ENCODE measurements at places on chromosomes 6 and 20. TPM values are rescaled to one million over a fixed set of nuclear protein-coding genes. Genes with fewer than 3 reads are reported as not detected.
A peak's percentile ranks its signal among the peaks of the same experiment; 100 is the strongest.

GRCh38 chr6:160337301-160337700 is 10.9 kb upstream of the SLC22A3 start:
- no peak for DNase-seq

PLEKHG1 gene
- total RNA-seq, result 5.0 TPM

- peak; percentile 78 for DNase-seq
Observed at GRCh38 chr6:148144917-148145521, 197.6 kb upstream of the SASH1 start.

DNA sequence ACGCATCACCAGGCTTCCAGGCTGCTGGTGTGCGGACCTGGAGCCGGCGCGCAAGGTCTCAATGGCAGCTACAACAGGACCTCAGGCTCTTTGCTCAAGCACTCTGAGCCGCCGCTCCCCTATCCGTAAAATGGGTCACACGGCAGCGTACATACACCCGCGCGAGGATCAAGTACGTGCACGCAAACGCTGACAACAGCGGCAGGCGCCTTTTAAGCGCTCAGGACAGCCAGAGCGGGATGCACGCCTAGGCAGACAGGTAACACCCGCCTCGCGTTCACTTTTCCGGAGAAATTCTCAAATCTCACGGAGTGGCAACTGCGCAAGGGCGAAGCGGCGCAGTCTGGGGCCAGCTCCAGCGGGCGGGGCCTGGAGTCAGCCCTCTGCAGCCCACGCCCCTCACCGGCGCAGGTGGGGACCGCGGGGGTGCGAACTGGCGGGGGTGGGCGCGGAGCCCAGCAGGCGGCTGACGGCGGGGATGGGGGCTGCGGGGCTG is 535 bp downstream of the EXOC2 start:
- peak; percentile 85 for DNase-seq

DNA sequence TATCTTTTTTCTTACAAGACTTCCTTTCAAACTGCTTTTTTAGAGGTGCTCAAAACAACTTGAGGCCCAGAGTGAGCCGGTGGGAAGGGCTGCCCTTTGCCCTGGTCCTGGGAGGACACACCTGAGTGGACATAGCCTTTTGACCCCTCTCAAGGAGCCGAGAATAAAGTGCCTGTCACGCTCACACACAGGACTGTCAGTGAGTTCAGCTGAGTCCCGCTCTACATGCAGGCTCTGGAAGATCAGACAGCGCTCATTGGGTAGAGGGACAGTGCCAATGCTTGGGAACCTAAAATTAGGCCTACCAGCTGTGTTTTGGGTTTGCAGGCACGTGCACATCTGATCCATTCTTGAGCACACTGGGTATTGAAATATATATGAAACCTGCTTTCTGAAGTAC is 387.8 kb downstream of the CD83 start:
- DNase-seq, result no peak

GRCh38 chr6:159456349-159456748 is 236.7 kb downstream of the SOD2 start:
- no peak for DNase-seq

DNA sequence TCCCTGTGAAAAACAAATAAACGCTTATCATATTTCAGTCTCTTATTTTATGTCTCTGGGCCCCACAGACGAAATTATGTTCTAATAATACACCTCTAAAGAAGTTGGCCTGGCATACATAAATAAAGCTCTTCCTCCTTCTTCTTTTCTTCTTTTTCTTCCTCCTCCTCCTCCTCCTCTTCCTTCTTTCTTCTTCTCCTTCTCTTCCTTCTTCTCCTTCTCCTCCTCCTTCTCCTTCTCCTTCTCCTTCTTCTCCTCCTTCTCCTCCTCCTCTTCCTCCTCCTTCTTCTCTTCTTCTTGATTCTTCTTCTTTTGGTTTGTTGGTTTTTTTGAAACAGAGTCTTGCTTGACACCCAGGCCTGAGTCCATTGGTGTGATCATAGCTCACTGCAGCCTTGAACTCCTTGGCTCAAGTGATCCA is 41.8 kb upstream of the PTPN1 start:
- DNase-seq, result no peak

DNA sequence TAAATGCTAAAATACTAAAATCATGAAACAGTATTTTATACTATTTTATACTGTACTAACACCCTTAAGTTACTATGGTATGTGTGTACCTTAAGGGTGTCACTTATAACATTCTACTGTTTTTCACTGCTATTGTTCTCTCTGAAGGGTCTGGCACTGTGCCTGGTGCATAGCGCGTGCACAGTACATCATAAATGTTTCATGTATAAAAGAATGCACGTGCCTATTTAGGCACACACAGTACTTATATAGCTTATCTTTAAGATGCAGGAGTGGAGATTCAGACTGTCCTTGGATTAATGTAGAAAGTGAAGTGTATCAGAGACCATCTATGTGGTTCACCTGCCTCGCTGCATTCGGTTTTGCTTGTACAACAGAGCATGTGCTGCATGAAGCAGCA is 64.0 kb upstream of the SGK1 start:
- no peak for DNase-seq

ADGRB3 gene
- total RNA-seq, result not detected

NKAIN2 gene
- not detected for total RNA-seq

DNA sequence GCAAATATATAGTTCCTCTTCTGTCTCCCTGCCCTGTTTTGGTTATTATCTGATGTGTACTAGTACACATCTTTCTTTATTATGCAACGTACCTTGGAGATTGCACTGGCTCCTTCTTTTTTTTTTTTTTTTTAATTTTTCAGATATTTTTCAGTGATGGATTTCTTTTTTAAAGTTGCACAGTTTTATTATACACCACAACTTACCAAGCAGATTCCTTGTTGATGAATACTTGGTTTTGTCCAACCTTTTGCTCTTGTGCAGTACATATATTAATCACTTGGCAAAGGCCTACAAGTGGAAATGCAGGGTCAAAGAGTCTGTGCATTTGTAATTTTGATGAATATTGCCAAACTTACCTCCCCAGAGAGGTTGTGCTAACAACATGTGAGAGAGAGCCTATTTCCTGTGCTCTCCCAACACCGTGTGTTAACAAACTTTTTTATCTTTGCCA is 50.1 kb upstream of the RNF24 start:
- no peak for DNase-seq

- no peak for DNase-seq
Observed at GRCh38 chr6:35733633-35734032, 3.2 kb upstream of the ARMC12 start.

DNA sequence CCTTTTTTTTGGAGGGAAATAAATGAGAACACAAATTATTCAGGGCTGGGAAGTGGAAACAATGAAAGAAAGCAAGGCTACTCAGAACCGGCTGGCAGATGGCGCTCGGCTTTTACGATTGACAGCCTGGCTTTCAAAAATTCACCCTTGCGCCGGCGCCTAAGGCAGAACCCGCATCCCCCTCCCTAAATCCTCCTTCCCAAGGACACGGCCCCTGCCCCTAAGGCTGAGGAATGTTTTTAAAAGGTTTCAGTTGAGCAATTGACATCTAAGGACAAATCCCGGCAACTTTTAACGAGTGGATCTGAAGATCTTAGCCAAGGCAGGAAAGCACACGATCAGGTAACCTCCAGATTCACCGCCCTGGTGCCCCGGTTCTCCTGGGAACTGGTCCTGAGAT is 16.3 kb downstream of the GNAS start:
- DNase-seq, result no peak

GRCh38 chr6:79946272-79947190 is 822 bp downstream of the ELOVL4 start:
- peak; percentile 34 for DNase-seq

MLN gene
- total RNA-seq, result not detected

DNA sequence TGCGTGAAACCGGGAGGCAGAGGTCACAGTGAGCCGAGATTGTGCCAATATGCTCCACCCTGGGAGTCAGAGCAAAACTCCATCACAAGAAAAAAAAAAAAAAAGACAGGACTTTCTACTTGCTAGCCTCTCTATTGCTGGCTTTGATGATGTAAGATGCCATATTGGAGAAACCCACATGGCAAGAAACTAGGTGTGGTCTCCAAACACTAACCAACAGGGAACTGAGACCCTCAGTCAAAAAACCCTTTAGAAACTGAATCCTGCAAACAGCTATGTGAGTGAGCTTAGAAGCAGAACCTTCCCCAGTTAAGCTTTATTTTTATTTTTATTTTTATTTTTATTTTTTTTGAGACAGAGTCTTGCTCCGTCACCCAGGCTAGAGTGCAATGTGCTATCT is 18.4 kb upstream of the ZBTB22 start:
- no peak for DNase-seq

MUCL3 gene
- total RNA-seq, result not detected

C6orf141 gene
- total RNA-seq, result 0.86 TPM

GRCh38 chr6:43695215-43695966 is 7.8 kb upstream of the MRPS18A start:
- DNase-seq, result no peak

CYP39A1 gene
- not detected for total RNA-seq

GRCh38 chr6:156434049-156434794 is 343.0 kb upstream of the ARID1B start:
- no peak for DNase-seq

- peak; percentile 53 for DNase-seq
Observed at GRCh38 chr6:42374018-42374669, 77.6 kb downstream of the TRERF1 start.
